ENCODE measurements at places on chromosomes 11 and 22.
A peak's percentile ranks its signal among the peaks of the same experiment; 100 is the strongest.

DNA sequence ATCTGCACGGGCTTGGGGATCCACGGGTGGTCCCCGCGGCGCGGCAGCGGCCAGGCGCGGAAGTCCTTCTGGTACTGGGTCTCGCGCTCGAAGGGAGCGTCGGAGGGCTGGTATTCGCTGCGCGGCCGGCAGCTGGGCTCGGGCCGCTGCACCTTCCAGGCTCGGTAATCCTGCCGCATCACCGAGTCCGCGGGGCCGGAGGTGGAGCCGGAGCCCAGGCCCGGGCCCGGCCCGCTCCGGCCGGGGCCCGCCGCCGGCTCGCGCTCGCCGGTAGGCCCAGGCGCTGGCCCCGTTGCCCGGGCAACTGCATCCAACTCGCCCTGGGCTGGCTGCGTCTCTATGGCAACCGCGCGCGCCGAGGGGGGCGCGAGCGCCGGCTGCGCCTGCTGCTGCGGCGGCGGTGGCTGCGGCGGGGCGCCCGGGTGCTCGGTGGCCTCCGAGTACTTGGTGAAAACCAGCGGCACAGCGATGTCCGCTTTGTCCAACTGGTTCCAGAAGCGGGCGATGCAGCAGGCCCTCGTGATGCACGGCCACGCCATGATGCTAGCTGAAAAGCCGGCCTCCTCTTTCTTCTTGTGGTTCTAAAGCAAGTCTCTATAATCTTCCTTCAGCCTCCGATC, 897 bp downstream of the MAP6 start:
- DNase-seq = peak; percentile 56

GRCh38 chr22:48632646-48633246, 1194.9 kb downstream of the BRD1 start:
- no peak for DNase-seq

GRCh38 chr11:46505741-46506482, 87.9 kb downstream of the AMBRA1 start:
- no peak for DNase-seq

GRCh38 chr11:8720868-8721608, 38.4 kb downstream of the RPL27A start:
- DNase-seq = no peak

DNA sequence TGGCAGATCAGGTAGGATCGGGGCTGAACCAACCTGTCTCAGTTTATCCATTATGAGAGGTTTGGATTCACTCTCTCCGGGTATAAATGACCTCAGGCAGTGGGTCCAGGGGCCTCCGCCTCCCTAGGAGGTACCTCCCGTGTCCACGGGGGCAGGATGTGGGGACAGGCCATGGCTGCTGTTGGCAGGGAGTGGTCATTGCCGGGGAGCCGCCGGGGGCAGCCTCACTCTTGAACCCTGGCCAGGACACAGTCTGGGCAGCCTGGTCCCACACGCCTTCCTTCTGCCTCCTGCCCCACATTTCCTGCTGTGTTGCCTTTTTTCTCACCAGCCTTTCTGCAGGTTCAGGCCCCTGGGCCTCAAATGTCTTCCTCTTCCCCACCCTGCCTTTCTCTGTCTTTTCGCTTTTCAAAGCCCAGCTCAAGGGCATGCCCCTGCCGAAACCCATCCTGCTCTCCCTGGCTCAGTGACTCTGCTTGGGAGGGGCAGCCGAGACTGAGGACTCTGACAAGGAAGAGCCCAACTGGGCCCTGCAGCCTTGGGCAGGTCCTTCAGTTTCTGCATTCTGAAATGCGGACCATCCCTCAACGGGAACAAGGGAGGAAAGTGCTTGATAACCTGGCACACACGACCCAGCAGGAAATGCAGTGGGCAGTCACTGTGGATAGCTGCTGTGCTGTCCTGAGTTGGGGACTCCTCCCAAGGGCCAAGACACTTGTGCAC, 31.1 kb downstream of the ZC3H7B start:
- DNase-seq = no peak

GRCh38 chr11:32290783-32291182, 144.6 kb downstream of the WT1 start:
- DNase-seq = no peak

DNA sequence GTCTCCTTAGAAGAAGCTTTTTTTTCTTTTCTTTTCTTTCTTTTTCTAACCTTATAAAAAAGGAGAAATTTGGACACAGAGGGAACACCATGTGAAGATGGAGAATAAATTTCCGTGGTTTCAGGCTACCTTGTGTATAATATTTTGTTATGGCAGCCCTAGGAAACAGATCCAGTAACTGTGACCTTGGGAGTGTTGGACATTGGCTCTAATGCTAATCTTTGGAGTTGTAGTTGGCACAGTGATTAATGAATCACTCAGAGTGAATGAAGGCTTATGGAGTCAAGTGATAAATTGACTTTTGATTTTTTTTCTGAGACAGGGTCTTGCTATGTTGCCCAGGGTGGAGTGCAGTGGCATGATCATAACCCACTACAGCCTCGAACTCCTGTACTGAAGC, 15.5 kb upstream of the PHOX2A start:
- no peak for DNase-seq

DNA sequence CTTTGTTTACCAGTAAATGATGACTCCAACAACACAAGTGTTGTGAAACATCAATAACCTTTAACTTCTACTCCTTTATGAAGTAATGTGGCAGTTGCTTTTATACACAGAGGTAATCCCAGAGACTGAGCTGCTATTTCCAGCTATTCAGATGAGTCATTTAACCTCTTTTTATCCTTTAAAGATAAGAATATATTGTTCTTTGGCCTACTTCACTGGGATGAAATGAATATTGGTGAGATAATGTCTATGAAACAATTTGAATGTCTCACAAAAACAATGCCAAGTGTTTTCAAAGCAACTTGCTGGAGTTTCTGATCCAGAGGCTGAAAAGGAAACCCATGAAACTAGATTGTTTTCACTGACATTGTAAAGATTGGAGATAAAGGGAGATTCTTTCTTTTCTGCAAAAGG, 564.4 kb upstream of the LUZP2 start:
- peak; percentile 11 for DNase-seq

DNA sequence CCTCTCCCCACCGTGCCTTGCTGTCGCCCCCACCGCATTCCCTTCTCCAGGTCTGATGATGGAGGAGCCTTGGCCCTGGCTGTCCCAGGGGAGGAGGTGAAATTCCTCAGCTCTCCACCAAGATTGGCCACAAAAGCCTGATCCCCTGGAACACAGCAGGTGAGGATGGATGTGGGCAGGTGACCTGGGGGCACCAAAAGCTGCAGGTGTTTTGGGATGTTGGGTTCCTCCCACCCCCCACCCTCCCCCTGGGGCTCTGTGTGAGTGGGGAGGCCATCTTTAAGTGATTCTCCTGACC, 639 bp downstream of the TRIOBP start:
- no peak for DNase-seq

DNA sequence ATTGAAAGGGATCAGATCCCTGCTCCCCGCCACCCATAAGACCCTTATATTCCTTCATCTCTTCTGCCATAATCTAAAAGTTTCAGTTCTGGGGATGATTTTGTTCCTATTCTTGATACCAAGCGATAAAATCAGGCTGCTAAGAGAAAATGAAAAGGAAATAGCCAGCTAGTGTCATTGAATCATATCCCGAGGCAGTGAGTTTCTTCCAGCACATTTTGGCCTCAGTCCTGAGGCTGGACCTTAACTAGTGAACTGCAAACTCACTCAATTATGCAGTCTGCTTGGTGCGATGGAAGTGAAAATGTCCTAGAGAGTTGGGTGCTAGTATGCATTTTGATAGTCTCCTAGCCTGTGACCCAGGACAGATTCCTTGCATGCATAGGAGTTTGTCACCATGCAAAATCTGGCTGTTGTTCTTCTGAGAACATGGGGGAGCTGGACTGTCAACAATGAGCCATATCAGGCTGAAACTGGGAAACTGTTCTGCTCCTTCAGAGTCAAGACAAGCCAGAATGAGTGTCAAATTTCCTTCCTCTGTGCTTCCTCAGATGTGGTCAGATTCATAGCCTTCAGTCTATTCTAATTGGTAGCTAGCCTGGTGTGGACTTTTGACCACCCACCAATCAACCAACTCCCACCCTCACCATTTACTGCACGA, 102.9 kb downstream of the CCDC81 start:
- peak; percentile 16 for DNase-seq

DNA sequence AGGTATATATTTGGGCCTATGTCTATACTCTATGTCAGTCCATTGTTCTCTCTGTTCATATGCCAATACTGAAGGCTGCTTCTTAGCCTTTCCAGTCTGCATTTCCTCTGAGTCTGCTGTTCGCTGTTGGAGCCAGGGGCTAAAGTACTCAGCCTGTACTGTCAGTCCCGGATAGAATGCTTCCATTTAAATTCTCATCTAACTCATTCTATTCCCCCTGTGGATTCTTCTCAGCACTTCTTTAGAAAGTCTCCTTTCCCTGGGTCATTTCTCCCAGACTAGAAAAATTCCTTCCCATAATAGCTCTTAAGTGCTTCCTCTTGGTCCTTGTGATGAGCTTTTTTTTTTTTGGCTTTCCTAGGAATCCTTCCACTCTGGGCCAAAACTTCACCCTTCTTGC, 293.1 kb downstream of the KIRREL3 start:
- no peak for DNase-seq

DNA sequence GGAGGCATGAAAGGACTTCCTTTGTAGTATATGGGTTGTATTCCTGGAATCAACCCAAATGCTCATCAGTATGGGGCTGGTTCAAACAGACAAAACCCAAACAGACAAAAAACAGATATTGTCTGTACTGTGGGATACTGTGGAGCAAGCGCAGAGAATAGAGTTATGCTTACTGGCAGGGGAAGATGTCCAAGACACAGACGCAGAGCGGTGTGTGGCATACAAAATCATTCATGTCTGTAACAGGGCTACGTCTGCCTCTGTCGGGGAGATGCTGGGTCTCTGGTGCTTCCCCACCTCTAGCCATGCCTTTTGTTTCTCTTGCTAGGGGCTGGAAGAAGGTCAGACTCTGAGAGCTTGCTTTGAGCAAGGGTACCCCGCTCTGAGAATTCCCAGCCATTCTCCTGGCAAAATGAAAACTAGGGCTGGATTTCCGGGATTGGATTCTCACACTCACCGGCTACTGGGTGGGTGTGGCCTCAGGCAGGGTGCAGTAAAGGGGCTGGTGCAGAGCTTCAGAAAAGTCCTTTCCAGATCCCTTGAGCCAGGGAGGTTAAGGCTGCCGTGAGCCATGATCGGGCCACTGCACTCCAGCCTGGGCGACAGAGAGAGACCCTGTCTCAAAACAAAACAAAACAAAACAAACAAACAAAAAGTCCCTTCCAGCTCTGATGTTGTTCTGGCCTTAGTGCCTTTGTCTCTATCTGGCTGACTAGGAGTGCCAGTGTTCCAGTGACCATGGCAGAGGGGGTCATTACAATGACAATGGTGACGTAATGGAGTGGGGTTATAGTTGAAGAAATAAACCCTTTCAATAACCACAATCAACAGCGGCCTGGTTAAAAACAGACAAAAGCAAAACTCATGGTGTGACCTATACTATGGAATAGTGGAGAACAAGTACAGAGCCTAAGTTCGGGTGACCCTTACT, 2.9 kb upstream of the ABCC8 start:
- DNase-seq = peak; percentile 31

DNA sequence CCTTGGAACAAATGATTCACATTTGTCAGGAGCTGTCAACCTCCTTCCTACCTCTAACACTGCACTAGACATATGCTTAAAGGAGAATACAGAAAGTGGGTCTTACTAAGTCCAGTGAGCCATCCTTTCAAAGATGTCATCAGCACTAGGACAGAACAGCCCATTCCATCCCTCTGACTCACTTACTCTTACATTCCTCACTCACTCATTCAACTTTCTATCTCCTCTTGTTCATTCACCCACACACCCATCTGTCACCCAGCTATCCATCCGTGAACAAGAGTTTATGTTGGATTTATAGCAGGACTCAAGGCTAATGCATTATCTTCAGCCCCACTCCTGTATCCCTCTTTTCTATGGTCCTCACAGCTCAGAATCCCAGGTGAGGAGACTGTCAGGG, 9.1 kb downstream of the INSC start:
- DNase-seq = peak; percentile 95

DNA sequence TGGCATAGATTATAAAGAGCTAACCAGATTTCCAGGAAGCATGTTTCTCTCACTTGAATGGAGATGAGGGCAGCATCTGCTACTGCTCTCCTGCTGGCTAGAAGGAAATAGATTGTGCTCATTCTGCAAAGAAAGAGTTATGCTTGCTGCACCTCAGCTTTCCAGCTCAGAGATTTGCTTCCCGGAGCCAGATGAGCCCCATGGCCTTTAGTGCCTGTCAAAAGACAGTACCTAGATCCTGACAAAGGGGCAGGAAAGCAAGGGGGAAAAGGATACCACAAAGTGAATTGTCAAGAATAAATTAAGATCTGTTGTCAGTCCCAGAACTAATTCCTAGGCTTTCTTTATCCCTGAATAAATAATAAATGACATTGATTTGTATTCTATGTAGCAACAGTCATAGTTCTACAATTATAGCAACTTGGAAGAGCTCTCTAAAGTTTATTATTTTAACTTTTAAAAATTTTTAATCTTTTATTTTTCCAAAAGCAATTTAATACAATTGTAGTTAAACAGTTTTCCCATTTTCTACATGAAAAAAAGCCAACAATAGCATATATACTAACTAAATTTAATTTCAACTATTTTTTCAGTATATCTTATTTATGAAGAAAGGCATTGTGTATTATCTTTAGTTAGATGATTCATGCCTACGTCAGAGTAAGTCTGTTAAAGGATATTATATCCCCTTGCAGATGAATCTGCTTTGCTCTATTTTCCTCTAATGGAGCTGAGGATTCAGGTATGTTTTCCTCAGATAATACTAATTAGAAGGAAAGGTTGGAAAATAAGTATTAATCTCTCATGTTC, 306.1 kb upstream of the DDI1 start:
- no peak for DNase-seq

DNA sequence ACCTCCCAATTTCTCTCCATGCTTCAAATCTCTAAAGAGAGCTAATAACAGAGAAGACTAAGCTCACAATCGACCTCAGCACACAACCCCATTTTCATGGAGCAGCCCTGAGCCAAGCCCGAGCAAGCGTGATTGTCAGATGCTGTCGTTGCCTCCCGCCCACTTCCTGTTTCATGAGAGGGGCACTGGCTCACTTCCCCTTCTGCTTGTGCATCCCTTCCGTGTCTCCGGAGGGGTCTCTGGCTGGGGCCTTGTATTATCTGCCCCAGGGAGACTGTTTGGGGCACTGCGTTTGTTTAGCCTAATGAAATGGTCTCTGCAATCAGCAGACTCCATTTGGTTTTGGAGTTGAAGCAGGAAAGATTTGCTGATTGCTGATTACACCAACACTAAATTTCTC, 181.3 kb upstream of the SEZ6L start:
- DNase-seq = no peak

GRCh38 chr11:118650366-118650765, 29.1 kb downstream of the TREH start:
- DNase-seq = no peak

GRCh38 chr11:7971846-7972245, 6.6 kb upstream of the NLRP10 start:
- DNase-seq = no peak

DNA sequence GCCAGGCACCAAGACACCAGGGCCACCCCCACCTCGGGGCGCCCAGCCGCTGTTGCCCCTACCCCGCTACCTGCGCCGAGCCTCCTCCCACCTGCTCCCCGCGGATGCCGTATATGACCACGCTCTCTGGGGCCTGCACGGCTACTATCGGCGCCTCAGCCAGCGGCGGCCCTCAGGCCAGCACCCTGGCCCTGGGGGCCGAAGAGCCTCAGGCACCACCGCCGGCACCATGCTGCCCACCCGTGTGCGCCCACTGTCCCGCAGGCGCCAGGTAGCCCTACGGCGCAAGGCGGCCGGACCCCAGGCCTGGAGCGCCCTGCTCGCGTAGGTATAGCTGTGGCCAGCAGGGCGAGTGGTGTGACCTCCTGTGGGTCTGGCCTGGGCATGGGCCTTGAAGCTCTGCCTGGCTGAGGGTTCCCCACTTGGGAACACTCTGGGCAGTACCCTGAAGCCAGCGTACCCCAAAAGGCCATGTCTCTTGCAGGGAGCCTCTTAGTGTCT, 14.8 kb upstream of the MDK start:
- DNase-seq = no peak

All from EL (cell line).